ENCODE measurements at places on chromosomes 16 and 17.

GRCh38 chr16:4262303-4262835, 10.5 kb downstream of the TFAP4 start:
- DNase-seq, result no peak

- no peak for DNase-seq
These were observed 8.8 kb downstream of the MBTD1 start for GRCh38 chr17:51251010-51251409.

GRCh38 chr16:60274431-60275019, 1540.4 kb upstream of the GOT2 start:
- DNase-seq, result no peak

DNA sequence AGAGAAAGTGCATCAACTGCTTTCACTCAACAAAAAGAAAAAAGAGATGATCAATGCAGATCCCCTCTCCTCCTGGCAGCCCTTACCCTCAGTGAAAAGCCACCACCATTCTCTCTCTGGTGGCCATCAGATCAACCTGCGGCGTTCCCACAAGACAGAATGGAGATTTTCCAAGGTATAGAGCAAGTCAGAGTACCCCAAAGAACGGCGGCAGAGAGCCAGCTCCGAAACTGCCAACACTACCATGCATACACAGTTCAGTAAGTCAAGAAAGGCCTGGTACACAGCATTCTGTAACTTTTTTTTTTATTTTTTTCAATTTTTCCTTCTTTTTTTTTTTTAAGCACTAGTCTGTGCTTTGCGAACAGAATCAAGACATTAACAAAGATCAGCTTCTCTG, 30.6 kb downstream of the STH start:
- no peak for DNase-seq

- peak; percentile 48 for DNase-seq
These were observed 68.2 kb downstream of the MYO18A start for GRCh38 chr17:29111816-29112499.

DNA sequence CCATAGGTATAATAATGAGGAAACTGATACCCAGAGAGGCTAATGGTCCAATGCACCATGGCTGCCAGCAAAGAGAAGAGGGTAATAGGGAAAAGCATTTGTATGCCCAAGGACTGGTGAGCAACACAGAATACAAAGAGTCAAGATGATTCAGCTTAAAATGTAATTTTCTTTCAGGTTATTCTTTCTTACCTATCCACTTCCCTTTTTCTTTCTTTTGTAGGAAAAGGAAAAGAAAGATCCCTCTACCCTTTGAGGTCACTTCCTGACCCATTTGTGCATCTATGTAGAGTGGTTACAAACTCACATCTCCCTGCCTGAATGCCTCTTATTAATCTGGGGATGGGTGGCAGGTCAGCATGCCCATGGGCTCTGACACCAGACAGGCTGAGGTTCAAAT, 3.5 kb upstream of the PLCG2 start:
- DNase-seq, result no peak

DNA sequence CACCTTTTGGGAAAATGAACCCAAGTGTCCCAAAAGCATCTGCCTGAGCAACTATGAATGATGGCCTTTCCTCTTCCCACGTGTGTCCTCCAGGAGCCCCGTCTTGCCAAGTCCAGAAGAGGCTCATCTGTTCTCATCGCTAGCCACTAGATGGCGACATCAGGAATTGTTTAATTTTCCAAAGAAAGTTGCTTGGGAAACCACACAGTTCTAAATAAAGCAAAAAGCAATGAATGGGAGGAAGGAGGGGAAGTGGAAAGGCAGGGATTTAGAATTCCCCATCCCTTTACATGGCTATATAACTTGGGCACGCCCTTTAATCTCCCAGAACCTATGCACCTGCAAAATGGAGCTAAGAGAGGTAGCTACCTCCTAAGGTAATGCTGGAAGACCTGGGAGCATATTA, 9.0 kb upstream of the CDH5 start:
- DNase-seq, result no peak

DNA sequence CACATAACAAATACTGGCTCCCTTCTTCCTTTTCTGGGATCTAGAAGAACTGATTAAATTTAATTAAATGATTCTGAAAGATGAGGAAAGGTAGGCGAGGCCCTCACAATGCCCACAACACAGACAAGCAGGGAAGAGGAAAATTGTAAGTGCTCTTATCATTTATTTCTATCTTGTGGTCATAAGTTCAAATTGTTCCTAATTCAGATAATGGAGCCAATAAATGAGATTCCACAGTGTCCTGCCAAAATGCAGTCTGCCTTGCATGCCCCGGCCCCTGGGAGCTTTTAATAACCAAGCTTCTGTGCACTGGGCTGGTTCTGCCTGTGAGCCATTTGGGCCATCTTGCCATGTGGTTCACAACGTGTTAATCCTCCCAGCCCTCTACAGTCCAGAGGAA, 97.0 kb downstream of the CMC2 start:
- no peak for DNase-seq

GRCh38 chr17:62343764-62344270, 36.5 kb upstream of the EFCAB3 start:
- DNase-seq, result no peak

DNA sequence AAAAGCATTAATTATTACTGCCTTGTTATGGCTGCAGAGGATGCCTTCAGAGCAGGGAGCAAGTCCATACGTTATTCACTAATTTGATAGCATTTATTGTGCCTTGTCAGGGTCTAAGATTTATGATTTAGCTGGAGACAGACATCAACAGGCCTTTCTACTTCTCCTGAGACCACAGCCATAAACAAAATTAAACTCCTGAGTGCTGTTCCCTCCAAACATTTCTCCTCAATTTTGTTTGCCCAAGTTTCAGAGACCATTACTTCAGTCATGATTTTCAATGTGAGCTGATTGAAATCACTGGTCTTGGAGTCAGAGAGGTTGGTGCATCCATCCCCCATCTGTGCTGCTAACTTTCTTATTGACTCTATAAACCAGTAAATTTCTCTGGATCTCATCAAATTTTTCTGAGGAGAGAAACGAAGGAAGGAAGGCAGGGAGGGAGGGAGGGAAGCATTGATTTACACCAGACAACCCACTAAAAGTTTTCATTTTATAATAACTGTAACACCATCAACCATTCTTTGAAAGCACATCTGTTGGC, 423.6 kb upstream of the CDH11 start:
- no peak for DNase-seq

DNA sequence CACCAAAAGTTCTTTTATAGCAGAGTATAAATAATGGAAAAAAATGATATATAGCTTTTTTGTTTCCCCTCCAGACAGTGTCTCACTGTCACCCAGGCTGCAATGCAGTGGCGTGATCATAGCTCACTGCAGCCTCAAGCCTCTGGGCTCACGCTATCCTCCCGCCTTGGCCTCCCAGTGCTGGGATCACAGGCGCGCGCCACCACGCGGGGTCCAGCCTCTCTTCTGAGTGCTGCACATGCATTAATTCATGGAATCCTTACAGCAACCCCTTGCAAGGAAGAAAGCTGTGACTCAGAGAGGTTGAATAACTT, 18.0 kb upstream of the ZNF629 start:
- no peak for DNase-seq

DNA sequence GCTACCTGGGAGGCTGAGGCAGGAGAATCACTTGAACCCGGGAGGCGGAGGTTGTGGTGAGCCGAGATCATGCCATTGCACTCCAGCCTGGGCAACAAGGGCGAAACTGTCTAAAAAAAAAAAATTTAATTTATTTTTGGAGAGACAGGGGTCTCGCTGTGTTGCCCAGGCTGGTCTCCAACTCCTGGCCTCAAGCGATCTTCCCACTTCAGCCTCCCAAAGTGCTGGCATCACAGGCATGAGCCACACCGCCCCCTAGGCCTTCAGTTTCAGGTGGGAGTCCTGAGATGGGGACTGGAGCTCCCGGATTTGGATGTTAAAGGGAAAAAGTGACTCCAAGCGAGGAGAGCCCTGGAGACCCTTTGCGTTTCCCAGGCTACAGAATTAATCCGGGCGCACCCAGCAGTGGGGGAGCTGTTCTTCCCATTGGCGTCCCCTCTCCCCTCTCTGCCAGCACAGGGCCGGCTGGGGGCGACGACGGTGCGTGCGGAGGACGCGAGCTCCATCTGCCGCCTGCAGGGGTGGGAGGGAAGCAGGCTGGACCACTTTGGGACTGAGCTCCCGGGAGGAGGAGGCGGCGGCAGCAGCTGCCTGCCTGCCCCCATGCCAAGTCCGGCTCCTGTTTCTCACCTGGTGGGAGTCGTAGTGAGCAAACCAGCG, 49.3 kb upstream of the USP7 start:
- no peak for DNase-seq

GRCh38 chr16:65538976-65539375, 417.1 kb upstream of the CDH11 start:
- DNase-seq, result no peak

DNA sequence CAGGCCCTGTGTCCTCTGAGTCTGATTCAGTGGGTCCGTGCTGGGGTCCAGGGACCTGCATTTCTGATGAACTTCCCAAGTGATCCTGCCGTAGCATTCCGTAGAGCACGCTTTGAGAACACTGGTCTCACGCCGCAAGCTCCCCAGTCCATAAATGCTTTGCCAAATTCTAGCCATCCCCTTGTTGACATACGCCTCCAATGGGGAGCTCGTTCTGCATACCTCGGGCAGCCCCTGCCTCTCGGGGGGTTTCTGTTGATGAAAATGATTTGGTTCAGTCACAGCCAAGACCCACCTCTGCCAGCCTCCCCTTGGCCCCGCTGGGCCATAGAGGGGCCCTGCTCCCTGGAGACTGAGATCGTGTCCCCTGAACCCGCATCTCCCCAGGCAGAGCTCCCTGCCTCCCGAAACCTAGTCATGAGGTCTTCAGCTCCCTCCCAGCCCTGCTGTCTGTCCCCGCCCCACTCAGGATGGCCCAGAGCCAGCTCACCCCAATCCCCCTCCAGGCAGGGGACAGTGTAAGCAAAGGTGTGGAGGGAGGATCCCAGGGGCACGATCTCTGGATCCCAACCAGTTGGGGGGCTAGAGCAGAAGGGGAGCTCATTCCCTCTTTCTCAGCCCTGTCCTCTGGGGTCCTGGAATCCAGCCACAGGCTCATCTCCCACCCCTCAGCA, 16.2 kb upstream of the SPNS2 start:
- DNase-seq, result no peak

GRCh38 chr16:54647725-54648221, 282.9 kb upstream of the IRX5 start:
- DNase-seq, result no peak

DNA sequence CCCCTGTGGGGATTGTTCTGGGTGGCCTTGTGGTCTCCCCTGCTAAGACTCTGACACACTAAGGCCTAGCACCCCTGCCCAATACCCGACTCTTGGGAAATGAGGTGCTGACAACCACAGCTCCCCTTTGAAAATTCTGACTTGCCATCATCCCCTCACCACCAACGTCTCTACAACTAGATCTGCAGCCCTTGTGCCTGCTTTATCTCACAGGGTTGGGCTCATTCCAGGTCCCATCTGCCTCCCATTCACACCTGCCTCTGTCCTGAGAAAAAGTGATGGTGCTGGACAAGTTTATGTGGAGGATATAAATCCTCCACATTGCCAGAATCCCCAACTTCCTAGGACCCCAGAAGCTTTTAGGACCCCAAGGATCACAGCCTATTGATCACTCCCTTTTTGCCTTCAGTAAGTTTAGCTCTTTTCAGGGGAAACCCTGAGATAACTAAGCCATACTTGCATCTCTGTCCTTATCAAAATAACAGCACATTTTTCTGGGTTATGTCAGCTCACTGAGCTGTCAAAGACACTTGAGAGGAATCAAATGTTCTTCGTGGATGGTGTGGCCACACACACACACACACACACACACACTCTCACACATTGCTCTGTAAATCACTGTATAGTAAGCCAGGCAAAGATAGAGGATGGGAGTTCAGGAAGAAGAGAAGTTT, 136.8 kb upstream of the CES5A start:
- no peak for DNase-seq

DNA sequence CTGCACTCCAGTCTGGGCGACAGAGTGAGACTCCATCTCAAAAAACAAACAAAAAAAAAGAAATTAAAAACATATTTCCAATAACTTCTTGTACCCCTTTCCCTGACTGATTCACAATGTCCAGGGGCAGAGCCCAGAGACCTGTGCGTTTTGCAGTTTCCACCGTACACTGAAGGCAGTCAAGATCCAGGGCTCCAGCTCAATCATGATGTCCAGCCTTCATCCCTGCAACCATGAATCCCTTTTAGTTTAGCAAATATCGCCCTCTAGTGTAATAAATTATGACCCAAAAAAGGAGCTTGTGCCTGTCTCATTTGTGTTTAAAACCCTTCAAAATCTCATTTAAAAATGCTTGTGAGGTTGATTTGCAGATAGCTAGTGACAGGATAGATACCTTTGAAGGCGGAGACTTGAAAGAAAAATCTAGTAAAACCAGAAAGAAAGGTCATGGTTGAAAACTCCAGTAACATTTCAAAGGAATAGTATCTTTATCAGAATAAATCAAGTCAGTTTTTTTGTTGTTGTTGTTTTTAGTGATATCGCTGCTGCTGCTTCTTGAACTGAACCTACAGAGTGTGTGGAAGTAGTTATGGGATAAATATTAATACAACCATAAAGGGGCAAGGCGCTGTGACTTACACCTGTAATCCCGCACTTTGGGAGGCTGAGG, 3.7 kb upstream of the ERN1 start:
- DNase-seq, result no peak

GRCh38 chr17:48970865-48971687, 2.7 kb upstream of the GIP start:
- no peak for DNase-seq

GRCh38 chr16:3596101-3596861, 15.1 kb downstream of the SLX4 start:
- DNase-seq, result no peak

- no peak for DNase-seq
These were observed 2.2 kb upstream of the EFNB3 start for GRCh38 chr17:7702776-7703175.

DNA sequence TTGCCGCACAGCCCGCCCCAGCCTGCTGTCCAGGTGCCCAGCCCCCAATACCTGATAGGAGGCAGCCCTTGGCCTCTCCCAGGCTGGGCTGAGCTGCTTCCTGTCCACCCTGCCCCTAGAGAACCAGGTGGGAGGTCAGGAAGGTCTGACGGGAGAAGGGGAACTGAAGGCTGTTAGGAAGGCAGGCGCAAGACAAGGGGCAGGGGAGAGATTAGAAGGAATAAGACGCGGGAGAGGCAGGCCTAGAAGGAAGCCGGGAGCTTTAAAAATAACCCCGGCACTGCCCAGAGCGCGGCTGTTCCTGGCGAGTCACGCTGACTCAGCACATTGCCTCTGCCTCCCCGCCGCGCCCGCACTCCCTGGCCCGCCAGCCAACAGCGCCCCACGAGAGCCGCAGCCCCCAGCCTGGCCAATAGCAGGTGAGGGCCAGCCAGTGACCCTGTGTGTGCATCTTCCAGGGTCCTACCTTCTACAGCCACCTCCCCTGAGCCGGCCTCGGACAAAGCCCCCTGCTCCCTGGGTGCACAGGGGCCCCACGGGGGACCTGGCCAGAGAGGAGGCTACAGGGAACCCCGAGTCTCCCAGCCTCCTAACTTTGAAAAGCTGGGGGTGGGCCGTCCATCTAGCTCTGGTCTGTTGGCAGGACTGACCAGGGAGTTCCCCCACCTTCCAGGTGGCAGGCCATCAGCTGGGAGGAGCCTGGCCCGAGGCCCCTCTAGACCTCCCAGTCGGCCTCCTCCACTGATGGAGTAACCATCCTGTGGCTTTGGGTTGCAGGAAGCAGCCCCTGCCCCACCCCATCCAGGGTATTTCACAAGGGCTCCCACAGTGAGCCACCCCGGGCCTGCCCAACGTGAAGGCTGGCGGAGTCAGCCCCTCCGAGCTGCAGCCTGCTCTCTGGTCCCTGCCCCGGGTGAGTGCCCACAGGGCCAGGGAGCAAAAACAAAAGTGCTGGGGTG, 4.0 kb downstream of the MAFG start:
- DNase-seq, result no peak
